Heart right ventricle (tissue), 16 donors: ENCODE measurements at places on chromosomes 13 and 19. TPM values are rescaled to one million over a fixed set of nuclear protein-coding genes. Genes with fewer than 3 reads are reported as not detected.
A peak's percentile ranks its signal among the peaks of the same experiment; 100 is the strongest.

GRCh38 chr19:30807278-30807677 lies 435.1 kb downstream of the ZNF536 start:
- no peak for DNase-seq
- H3K27me3 ChIP-seq = peaks cover 35% of the 10 kb centered on the region
- no peak overlapping the region for H3K4me3 ChIP-seq
- no peak overlapping the region for H3K27ac ChIP-seq
- no peaks in the 10 kb centered on the region for H3K4me1 ChIP-seq

The SIGLEC8 gene
- total RNA-seq = not detected

DNA sequence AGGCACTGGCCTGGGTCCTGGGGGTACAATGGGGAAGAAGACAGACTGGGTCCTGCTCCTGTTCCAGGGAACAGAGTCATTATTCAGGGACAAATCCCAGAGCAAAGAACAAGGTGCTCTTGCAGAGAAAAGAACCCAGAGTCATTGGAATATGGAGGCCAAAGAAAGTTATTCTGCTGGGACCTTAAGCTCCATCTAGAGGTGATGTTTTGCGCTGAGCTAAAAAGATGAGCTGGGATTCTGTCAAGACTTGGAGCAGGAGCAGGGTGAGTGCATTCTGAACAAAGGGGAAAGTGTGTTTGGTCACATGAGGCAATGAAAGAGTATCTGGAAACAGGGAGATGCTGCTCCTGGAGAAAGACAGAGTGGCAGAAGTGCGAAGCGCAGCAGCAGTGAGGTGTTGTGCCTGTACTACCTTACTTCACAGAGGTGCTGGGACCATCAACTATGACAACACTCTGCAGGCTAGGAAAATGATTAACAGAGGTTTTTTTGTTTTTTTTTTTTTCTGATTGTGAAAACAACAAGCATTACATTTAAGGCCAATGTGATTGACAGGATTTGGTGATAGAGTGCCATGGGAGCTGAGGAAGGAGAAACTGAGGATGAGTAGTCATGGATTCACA lies 95.3 kb upstream of the TNFSF11 start:
- no peak overlapping the region for H3K4me3 ChIP-seq
- no peak overlapping the region for H3K27ac ChIP-seq
- no peaks in the 10 kb centered on the region for H3K27me3 ChIP-seq
- DNase-seq = no peak

- no peak for DNase-seq
- H3K4me3 ChIP-seq = no peak overlapping the region
- H3K27ac ChIP-seq = no peak overlapping the region
- no peaks in the 10 kb centered on the region for H3K36me3 ChIP-seq
- H3K27me3 ChIP-seq = peaks cover 17% of the 10 kb centered on the region
- H3K4me1 ChIP-seq = no peaks in the 10 kb centered on the region
Measured at GRCh38 chr19:35518313-35518712, 4.9 kb upstream of the DMKN start.

DNA sequence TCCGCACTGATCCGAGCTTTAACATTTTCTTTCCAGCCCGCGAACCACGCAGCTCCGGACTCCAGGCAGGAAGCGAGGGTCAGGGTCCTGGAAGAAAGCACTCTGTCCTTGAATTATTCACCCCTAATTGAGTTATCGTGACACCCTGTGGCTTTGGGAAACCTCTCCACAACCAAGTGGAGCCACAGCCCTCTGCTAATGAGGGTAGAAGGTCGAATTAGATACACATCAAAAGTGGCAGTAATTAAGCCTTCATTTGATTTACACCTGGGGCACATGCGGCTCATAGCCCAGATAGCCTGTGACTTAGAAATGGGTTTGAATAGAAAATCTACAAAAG lies 15.9 kb upstream of the RNF17 start:
- peaks cover 77% of the 10 kb centered on the region for H3K27me3 ChIP-seq
- H3K4me1 ChIP-seq = peaks cover 20% of the 10 kb centered on the region
- H3K27ac ChIP-seq = no peak overlapping the region
- H3K36me3 ChIP-seq = no peaks in the 10 kb centered on the region
- no peak for DNase-seq
- peak overlapping the region; percentile 36 for H3K4me3 ChIP-seq

The NTN5 gene
- total RNA-seq = 0.24 TPM

The MYH14 gene
- total RNA-seq = 110 TPM

DNA sequence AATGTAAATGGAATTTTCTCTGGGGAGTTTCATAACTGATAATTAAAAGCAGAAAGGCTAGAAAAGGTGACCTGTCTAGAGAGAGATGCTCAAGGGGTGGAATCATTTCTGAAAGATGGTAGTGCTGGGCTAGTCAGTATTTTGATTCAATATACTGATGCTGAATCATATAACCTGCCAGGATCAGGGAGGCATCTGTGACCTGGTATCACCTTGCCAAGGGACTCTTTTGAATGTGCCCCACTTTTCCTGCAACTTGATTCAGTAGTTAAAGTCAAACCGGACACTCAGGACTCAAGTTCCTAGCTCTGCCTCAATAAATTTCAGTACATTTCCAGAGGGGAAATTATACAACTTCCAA lies 15.8 kb downstream of the LCP1 start:
- H3K4me1 ChIP-seq = no peaks in the 10 kb centered on the region
- no peak overlapping the region for H3K4me3 ChIP-seq
- DNase-seq = no peak
- no peaks in the 10 kb centered on the region for H3K36me3 ChIP-seq

DNA sequence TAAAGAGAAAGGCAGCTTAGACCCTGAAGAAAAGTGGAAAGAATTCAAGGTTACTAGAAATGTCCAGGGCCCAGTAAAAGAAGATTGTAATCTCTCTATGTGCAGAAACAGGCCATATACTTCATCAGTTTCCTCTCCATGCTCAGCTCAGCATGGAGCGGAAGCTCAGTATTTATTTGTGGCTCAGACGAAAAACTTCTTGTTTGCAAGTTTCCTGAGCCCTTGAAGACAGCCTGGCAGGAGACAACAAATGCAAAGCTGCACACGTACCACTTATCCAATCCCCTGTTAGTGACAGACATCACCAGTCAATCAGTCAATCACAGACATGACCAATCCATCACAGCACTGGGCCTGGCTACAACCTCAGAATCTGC lies 8.1 kb upstream of the KLF2 start:
- no peaks in the 10 kb centered on the region for H3K27me3 ChIP-seq
- H3K4me1 ChIP-seq = peaks cover 27% of the 10 kb centered on the region
- no peak overlapping the region for H3K4me3 ChIP-seq
- DNase-seq = no peak
- peak overlapping the region; percentile 90 for H3K27ac ChIP-seq
- H3K36me3 ChIP-seq = no peaks in the 10 kb centered on the region

- no peak overlapping the region for H3K27ac ChIP-seq
- no peaks in the 10 kb centered on the region for H3K36me3 ChIP-seq
Measured at GRCh38 chr13:41512441-41512840, 55.1 kb downstream of the RGCC start.

GRCh38 chr19:10230173-10230860 lies 814 bp downstream of the S1PR2 start:
- peak; percentile 56 for DNase-seq
- no peaks in the 10 kb centered on the region for H3K27me3 ChIP-seq
- no peaks in the 10 kb centered on the region for H3K36me3 ChIP-seq
- peaks cover 62% of the 10 kb centered on the region for H3K4me1 ChIP-seq
- H3K4me3 ChIP-seq = peak overlapping the region; percentile 70

DNA sequence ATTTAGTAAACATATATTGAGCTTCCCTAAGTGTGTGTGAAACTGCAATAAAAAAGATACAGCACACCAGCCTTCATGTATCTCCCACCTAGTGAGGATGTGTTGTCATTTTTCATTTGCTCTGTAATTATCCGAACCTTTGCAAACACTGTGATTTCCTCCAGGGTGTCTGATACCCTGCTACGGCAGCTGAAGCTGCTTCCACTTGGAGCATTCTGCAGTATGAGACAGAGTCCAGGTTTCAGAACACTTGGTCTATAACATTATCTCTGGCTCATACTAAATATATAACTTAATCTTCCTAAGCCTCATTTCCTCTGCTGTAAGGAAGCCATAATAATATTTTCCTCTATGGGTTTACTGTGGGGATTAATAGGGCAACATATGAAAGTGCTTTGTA lies 1338.1 kb upstream of the SLC10A2 start:
- no peaks in the 10 kb centered on the region for H3K27me3 ChIP-seq
- no peaks in the 10 kb centered on the region for H3K36me3 ChIP-seq
- DNase-seq = no peak
- H3K27ac ChIP-seq = no peak overlapping the region

DNA sequence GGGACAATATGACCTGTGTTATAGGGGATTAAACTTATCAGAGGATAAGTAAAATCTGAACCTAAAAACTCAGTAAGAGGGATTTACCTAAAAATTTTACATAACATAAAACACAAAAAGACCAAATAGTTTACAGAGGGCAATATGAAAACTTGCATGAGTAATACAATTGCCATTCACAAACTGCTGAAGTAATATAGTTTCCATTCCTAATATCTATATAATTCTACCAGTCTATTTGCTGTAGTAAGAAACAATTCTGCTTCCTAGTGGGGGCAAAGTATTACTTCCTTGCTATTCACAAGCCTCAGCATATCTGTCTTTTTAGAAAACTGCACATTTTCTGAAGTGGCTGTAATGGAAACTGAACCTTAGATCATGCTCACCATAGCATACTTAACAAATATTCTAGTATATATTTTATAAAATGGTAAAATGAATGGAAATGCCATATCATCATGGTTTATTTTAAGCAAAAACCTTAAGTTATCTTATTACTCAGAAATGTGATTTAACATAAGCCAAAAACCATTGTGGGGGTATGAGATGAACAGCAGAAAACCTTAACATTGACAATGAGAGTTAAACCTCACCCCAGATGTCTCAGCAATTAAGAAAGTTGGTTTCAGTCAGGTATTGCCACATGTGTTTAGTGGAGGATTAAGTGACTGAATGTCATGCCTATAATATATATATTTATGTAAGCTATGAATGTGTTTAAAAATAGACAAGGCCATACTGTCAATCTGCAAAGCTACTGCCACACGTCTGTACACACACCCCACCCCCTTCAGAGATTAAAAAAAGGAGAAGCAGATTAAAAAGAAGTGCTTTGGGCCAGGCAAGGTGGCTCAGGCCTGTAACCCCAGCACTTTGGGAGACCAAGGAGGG lies 136.8 kb downstream of the MIPEP start:
- H3K36me3 ChIP-seq = no peaks in the 10 kb centered on the region
- DNase-seq = no peak
- no peak overlapping the region for H3K27ac ChIP-seq
- no peaks in the 10 kb centered on the region for H3K27me3 ChIP-seq

The TJP3 gene
- 0.15 TPM for total RNA-seq

GRCh38 chr19:41853768-41854167 lies 6.3 kb upstream of the RPS19 start:
- no peak for DNase-seq
- H3K36me3 ChIP-seq = no peaks in the 10 kb centered on the region

DNA sequence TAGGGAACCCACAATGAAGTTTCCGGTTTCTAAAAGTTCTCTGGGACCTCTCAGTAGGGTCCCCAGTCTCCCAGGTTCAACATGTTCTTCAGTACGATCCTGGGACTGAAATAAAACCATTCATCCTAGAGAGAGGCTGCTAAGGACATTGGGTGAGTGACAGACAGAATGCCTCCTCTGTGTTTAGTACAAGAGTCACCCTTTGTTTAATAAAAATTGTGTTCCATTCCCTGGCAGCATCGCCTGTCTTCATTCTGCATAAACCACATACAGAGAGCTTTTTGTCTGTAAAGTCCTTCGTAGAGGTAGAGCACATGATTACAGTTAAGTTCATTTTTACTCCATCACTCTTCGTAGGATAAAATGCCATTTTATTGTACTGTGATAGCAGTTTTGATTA lies 95.3 kb upstream of the GPR12 start:
- H3K27ac ChIP-seq = no peak overlapping the region
- H3K4me3 ChIP-seq = no peak overlapping the region
- no peak for DNase-seq
- no peaks in the 10 kb centered on the region for H3K27me3 ChIP-seq

GRCh38 chr19:31408460-31409124 lies 59.4 kb upstream of the TSHZ3 start:
- no peaks in the 10 kb centered on the region for H3K36me3 ChIP-seq
- H3K27me3 ChIP-seq = no peaks in the 10 kb centered on the region
- no peak overlapping the region for H3K4me3 ChIP-seq
- no peaks in the 10 kb centered on the region for H3K4me1 ChIP-seq

GRCh38 chr13:101575581-101575980 lies 123.1 kb downstream of the ITGBL1 start:
- peaks cover 6% of the 10 kb centered on the region for H3K4me1 ChIP-seq
- no peaks in the 10 kb centered on the region for H3K27me3 ChIP-seq
- H3K36me3 ChIP-seq = no peaks in the 10 kb centered on the region
- no peak overlapping the region for H3K27ac ChIP-seq
- DNase-seq = no peak

The CPB2 gene
- total RNA-seq = not detected

DNA sequence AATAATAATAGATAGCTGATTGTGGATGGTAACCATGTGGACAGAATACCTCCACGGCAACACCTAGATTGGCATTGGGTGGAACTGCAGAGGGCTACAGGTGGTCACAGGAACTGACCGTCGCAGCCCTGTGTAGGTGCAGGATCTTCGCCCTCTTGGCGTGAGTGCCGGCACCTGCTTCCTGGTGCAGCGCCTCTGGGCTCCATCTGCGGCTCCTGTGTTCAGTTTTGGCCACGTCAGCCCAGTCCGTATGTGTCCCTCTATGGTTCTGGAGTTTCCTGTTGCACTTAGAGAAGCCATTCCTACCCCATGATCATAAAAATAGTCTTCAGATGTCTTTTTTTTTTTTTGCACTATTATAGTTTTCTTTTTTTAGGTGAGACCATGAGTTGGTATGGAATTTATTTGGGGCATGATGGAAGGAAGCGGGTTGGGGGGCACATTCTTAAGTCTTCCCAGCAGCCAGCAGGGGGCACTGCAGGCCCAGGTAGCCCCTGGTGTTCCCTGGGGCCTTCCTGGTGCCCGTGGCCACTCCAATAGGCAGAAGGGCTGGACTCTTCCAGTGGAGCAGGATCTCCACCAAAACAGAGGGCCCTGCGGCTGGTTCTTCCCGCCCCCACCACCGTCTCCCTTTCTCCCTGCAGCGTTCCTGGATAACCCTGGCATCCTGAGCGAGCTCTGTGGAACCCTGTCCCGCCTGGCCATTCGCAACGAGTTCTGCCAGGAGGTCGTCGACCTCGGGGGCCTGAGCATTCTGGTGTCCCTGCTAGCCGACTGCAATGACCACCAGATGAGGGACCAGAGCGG lies 10.1 kb upstream of the SLC25A42 start:
- H3K4me1 ChIP-seq = no peaks in the 10 kb centered on the region
- no peaks in the 10 kb centered on the region for H3K27me3 ChIP-seq
- no peak overlapping the region for H3K4me3 ChIP-seq
- peak; percentile 50 for DNase-seq
- H3K36me3 ChIP-seq = peaks cover 88% of the 10 kb centered on the region
- no peak overlapping the region for H3K27ac ChIP-seq

The SIGLEC5 gene
- not detected for total RNA-seq

GRCh38 chr13:23654111-23655110 lies 84.2 kb downstream of the TNFRSF19 start:
- no peak overlapping the region for H3K4me3 ChIP-seq
- peak overlapping the region; percentile 17 for H3K27ac ChIP-seq
- DNase-seq = peak; percentile 34
- H3K36me3 ChIP-seq = peaks cover 2% of the 10 kb centered on the region
- H3K27me3 ChIP-seq = no peaks in the 10 kb centered on the region
- peaks cover 43% of the 10 kb centered on the region for H3K4me1 ChIP-seq

- H3K27ac ChIP-seq = no peak overlapping the region
- no peak overlapping the region for H3K4me3 ChIP-seq
- no peaks in the 10 kb centered on the region for H3K36me3 ChIP-seq
- H3K27me3 ChIP-seq = no peaks in the 10 kb centered on the region
- no peaks in the 10 kb centered on the region for H3K4me1 ChIP-seq
- no peak for DNase-seq
Measured at GRCh38 chr13:64371461-64371860, 2858.7 kb downstream of the PCDH9 start.

The MAN2B1 gene
- total RNA-seq = 28.1 TPM
